ENCODE measurements at places on chromosomes 3 and 15.
A peak's percentile ranks its signal among the peaks of the same experiment; 100 is the strongest.

DNA sequence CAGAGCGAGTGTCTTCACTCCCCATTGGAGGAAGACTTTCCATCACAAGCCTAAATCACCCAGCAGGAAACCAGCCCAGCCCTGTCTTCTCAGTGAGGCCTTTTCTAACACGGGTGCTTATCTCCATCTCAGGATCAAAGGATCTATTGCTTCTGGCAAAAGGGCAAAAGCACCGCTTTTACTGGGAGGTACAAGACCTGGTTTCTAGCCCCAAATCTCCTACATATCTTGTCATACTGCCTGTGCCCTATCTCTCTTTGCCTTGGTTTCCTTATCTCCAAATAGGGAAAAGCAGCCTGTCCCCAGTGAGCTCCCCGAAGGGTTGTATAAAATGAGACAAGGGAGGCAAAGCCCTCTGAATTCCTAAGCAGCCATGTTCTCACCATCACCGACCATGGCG is 5.2 kb downstream of the GLB1 start:
- DNase-seq, result no peak

GRCh38 chr3:127604035-127604434 is 5.8 kb downstream of the MCM2 start:
- no peak for DNase-seq

- DNase-seq, result peak; percentile 57
Measured at GRCh38 chr3:50274371-50275104, 4.3 kb upstream of the LSMEM2 start.

DNA sequence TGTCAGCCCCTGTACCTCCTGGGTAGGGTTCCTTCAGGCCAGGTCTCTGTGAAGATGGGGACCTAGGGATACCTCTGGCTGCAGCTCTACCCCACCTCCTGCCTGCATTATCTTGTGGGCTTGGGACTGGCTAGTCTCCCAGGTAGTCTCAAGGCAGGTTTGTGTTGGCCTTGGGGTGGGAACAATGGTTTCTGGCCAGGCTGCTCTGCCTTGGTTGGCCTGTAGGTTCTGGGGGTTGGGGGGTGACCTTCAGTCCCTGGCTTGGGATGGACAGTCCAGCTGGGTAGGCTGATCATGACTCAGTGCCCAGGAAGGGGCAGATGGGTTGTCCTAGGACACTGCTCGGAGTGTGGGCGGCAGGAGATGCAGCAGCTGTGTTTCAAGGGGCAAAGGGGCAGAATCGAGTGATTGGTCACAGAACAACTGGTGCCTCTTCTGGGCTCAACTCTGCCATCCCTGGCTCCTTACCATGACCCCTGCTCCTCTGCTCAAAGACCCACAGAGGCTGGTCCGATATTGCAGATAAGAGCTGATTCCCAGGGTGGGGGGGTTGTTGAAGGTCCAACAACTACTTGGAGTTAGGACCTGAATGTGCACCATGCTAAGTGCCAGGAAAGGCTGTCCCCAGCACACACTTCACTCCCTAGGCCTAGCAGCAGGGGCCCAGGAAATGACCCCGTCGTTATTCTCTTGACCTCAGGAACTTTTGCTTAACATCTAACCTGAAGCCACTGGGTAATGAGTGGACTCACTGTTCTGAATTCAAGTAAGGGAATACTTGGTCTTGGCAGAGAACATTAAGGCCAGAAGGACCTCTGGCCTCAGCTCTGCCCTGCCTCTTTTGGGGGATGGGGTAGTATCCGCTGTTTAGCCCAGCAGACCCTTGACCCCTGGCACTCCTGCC is 18.1 kb upstream of the BSN start:
- no peak for DNase-seq

Measured in Daoy (cell line).